ENCODE measurements at places on chromosomes 3 and 15.
A peak's percentile ranks its signal among the peaks of the same experiment; 100 is the strongest.

DNA sequence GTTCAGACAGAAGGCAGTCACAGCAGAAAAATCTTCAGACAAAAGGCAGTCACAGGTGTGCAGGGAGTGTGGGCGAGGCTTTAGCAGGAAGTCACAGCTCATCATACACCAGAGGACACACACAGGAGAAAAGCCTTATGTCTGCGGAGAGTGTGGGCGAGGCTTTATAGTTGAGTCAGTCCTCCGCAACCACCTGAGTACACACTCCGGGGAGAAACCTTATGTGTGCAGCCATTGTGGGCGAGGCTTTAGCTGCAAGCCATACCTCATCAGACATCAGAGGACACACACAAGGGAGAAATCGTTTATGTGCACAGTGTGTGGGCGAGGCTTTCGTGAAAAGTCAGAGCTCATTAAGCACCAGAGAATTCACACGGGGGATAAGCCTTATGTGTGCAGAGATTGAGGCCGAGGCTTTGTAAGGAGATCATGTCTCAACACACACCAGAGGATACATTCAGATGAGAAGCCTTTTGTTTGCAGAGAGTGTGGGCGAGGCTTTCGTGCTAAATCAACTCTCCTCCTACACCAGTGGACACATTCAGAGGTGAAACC, 27.6 kb downstream of the ZNF589 start:
- peak; percentile 80 for DNase-seq

DNA sequence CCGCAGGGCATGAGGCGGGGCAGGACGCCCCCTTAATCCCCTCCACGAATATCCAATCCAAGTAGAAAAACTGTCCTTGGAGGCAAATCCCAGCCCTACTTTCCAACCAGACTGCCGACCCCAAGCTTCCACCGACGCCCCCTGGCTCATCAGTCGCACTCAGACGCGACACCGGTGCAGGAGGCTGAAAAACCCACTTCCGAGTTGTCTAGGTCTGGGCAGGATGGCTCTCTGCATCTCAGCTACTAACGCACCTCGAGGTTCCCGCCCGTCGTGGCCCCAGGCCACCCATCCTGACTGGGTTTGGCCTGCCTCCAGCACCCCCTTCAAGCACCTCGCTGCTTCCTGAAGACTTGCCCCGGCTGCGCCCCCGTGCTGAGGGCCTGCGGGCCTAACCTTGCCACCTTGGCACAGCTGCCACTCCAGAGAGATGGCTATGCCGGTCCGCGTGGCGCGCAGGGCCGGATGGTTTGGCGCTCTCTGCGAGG, 15.5 kb downstream of the RGMA start:
- DNase-seq, result no peak

- peak; percentile 42 for DNase-seq
Measured at GRCh38 chr3:47856669-47857068, 53.7 kb downstream of the DHX30 start.

DNA sequence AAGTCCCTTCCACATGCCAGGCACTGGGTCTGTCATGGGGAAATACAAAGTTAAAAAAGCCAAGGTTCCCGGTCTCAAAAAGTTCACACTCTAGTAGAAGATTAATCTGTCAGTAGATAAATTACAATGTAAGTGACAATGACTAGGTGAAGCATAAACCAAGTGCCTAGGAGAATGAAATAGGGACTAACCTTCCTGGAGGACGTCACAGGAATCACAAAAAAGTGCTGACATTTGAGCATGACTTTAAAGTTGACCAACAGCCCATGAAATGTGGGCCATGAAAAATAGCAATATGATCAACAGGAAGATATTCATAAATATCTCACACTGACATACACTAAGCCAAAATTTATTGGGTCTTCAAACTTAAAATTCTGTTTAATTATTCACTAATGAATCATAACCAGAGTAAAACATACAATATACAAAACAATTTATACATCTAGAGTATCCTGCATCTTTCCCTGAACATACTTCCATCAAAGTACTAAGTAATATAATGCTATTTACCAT, 20.0 kb downstream of the COPS2 start:
- no peak for DNase-seq

- DNase-seq, result no peak
Measured at GRCh38 chr3:13867732-13868131, 12.1 kb downstream of the WNT7A start.

DNA sequence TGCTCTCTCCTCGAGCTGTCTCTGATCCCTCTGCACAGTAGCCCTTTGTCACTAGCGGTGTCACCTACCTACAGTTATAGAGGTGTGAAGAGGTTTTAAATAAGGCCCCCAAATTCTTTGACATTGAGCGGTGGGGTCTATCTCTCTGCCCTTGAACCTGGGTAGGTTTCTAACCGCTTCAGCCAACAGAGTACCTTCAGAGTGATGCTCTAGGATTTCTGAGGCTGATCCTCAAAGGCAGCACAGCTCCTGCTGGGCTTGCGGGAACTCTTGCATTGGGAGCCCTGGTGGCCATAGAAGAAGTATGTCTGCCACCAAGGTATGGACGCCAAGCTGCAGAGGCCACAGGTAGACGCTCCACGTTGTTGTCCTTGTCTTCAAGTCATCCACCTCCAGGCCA, 35.7 kb downstream of the ADAMTS17 start:
- DNase-seq, result no peak

- no peak for DNase-seq
Measured at GRCh38 chr3:64599651-64600050, 88.1 kb downstream of the ADAMTS9 start.

GRCh38 chr3:153702106-153702505, 419.1 kb upstream of the ARHGEF26 start:
- no peak for DNase-seq

DNA sequence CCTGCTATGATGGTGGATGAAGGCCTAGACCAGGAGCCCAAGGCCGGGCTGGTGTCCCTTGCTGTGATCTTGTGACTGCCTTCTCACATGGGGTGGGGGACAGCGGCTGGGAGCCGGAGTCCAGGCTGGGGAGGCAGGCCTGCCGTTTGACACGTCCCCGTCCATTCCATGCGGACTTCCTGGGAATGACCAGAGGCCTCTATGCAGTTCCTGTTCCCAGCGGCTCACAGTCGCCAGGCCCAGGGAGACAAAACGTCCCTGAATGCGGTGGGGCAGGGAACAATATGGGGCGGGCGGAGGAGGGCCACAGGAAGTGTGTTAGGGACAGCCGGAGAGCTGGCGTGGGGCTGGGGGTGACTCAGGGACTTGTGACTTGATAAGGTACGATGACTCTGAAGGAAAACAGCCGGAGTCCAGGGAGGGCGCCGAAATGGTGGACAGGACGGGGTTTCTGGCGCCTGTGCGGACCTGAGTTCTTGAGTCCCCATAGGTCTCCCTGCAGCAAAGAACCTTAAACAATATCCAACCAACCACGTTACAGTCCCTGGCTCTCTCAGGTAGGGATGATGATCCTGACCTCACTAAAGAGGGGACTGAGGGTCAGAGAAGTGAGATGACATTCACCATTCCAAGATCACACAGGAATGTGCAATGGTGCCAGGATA, 40.5 kb upstream of the SMAD6 start:
- DNase-seq, result no peak

DNA sequence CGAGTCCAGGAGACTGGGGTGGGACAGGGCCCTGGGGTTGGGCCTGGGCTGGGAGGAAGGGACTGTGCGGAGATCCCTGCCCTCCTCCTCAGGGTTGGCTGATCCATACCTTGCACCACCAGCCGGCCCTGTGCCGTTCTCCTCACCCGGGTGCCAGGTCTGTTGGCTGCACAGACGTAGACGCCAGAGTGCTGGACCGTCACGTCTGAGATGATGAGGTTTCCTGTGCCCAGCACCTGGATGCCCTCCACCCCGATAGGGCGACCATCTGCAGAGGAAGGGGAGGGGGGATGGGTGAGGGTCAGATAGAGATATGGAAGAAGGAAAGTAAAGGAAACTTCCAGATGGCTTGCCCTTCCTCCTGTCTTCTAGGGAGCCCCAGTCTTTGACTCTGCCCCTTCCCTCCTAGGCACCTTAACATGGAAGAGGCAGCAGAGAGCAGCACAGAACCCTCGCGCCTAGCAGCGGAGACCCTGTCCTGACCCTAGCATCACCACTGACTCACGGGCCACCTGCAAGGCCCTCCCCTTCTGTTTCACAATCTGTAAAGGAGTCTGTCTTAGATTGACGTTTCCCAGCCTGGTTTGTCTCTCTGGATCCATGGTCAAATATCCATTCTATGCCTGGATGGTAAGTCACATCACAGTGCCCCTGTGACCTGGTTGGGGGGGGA, 28.8 kb downstream of the RNU5B-1 start:
- no peak for DNase-seq

- no peak for DNase-seq
Measured at GRCh38 chr3:81395739-81396513, 365.5 kb downstream of the GBE1 start.

DNA sequence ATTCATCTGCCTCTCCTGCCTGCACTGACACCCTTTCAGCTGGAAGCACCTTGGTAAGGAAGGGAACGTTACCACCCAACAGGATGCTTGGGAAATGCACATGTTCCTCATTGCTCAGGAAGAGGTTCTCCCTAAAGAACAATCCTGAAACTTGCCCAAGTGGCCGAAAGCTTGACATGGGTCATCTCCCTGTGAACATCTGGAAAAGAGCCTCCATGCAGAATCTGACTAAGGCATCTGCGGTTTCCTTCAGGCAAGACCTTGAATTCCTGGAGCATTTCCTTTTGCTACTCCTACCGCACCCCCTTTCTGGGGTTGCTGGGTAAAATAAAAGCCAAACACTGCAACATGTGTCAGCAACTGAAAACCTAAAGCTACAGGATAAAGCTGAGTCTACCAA, 68.7 kb upstream of the SNRK start:
- no peak for DNase-seq

All from putamen (tissue), 1 donor.